Sciatic nerve (tissue), 2 donors: ENCODE measurements at places on chromosomes 4 and X.
A peak's percentile ranks its signal among the peaks of the same experiment; 100 is the strongest.

DNA sequence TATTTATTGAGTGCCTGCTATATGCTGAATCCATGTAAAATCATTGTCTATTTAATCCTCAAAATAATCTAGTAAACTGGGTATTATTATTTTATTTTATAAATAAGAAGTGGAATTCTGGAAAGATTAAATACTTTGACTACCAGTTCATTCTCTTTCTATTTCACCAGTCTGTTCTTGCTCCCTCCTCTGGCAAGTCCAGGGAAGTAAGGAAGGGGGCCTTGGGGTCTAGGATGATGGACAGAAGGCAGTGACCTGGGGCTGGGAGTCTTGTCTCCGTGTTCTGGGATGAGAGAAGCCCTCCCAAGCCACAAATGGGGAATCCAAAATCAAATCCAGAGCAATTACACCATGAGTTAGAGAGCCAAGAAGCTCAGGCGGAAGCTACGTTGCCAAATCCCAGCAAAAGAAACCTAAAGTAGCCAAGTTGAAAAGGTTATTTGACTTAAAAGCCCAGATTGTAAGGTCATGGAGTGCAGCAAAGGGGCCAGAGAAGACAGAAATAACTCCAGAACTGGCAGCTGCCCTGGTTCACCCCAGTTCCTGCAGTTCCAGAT lies 28.3 kb upstream of the PARM1 start:
- DNase-seq: no peak

DNA sequence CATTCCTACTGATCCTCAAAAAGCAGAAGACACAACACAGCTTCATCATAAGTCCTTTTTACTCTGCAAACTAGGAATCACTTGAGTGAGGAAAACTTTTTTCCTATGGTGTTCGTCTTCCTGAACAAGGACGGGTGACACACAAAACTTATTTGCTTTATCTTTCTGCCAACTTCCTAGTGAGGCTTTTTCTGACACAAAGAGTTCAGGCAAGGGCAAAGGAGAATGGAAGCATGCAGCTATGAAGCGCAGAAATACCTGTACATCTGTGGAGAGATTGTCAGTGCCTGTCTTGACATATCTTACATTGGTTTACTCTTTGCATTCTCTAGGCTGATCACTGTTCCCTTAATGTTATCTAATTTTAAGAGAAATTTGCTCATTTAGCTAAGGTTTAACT lies 548.0 kb upstream of the IGFBP7 start:
- no peak for DNase-seq

DNA sequence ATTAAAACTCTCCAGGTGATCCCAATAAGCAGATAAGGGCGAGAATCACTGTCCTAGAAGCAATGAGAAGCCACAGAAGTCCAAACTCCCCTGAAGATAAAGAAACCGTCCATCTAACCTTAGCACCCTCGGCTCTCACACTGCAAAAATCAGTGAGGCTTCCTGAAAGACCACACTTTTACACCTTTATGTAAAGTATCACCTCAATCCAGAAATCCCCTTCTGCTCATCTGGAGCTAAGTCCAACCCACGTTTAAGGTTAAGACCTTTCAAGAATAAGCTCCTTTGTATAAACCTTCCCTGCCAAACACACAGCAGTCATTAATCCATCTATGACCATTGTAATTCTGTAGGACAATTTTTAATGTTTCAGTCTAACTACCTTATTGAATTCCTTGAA lies 41.7 kb downstream of the LIN54 start:
- DNase-seq: no peak

DNA sequence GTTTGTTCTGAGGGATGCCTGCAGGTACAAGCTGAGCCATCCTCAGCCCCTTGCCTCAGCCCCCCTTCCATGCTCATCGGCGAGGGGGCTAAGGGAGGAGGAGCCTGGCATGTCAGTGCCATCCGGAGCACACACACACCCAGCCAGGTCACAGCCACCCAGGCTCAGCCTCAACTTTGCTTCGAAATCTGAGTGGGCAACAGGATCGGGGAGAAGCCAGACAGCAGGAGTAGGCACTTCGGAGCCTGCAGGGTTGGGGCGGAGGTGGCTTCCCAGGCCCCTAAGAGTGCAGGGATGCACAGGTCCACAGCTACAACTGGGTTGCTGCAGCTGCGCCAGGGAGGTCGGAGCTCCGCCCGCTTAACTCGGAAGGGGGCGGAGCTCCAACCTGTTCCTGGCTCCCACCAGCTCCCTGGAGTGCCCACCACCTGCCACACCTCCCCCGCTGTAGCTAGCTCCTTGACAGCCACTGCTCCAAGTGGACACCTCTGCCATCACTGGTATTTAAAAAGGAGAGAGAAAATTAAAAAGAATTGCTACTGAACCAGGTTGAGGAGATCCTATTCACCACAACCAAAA lies 192.9 kb upstream of the GALNT7 start:
- no peak for DNase-seq

DNA sequence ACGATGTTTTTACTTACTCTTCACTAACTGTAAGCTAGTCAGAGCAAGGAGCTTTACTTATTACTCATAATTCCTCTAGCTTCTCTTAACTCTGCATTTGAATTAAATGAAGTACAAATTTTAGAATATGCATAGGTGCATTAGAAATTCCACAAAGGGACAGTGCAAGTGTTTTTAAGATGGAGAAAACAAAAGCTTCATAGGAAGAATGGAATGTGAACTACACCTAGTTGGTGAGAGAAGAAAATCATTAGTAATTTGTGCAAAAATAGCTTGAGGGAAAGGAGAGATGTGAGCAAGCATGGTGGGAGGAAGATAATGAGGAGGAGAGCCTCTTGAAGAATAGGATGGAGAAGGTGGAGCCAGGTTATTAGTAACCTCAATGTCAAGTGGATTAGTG lies 77.5 kb upstream of the SMARCA5 start:
- DNase-seq: no peak

DNA sequence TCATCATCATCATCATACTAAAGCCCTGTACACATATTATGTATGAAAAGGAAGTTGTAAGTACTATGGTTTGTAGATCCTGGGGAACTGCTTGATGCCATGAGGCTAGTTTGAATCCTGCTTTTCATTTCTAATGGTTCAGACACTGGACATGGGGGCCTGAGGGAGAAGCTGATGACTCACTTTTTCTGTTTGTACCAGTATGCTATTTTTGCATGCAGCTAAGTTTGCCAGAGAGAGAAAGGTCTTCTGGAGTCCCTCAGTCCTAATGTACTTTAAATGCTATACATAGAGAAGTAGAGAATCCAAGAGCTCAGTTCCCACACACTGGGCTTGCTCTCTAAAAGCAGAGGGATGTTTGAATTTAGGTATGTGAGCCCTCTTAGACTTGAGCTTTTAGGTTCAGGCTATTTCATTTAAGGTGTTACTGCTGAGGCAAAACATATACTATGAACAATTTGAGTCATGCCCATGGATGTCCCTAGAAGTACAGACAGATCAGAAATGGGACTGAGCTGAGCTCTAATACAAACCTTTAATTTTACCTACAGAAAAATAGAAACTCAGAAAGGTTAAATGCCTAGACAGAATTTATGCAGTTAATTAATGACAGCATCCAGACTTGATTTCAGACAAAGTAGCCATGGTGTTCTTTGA lies 17.6 kb upstream of the HS3ST1 start:
- no peak for DNase-seq

DNA sequence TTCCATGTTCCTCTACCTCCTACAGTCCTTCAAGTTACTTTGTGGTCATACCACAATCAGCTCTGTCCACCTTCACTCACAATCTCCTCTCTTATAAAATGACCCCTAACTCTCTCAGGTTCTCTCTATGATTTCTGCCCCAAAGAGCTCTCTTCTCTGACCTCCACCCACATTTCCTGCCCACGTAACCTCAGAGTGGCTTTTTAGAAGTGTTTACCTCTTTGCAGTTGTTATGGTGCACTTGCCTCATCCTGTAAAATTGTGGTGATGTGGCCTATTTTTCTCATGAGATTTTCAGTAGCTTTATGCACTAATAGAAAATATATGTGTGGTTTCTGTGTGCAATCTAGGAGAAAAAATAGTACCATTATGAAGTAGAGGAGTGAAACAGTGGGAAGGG lies 215.8 kb downstream of the PACRGL start:
- DNase-seq: no peak

DNA sequence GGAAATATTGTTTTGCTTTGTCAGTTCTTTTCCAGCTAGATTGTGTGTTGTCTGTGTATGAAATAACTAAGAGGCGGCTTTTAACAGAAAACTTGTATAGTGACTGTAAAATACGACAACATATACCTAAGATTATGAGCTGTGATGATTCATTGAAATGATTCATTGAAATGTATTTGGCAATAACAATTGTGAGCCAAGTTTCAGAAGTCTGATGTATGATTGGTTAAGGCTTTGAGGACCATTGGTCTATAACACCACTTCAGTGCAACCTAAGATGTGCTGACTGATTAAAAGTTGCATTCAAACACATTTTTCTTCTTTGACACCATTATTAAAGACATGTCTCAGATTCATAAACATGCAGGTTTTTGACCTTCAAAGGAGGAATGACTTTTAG lies 76.6 kb downstream of the PTPN13 start:
- DNase-seq: no peak

DNA sequence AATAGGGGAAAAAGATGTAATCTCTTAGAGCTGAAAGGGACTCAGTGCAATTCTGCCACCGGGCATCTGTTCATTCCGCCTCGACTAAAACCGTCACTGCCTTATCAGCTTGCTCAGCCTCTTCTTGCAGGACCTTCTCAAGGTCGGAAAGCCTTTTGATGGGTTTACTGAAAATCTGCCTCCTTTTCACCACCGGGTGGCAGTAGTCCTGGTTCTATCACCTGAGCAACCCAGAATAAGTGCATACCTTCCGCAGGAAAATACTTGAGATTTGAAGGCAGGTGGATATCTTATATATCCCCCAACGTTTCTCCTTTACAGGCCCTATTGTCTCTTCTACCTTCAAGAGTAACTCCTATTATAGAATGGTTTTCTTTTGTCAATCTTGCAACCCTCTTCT lies 103.4 kb upstream of the PAK3 start:
- DNase-seq: no peak

GRCh38 chrX:48573690-48574269 lies 504 bp upstream of the RBM3 start:
- peak; percentile 75 for DNase-seq

- DNase-seq: peak; percentile 84
Observed at GRCh38 chr4:18020671-18021469, 685 bp downstream of the LCORL start.

- no peak for DNase-seq
Observed at GRCh38 chrX:118565853-118566252, 70.2 kb downstream of the DOCK11 start.

DNA sequence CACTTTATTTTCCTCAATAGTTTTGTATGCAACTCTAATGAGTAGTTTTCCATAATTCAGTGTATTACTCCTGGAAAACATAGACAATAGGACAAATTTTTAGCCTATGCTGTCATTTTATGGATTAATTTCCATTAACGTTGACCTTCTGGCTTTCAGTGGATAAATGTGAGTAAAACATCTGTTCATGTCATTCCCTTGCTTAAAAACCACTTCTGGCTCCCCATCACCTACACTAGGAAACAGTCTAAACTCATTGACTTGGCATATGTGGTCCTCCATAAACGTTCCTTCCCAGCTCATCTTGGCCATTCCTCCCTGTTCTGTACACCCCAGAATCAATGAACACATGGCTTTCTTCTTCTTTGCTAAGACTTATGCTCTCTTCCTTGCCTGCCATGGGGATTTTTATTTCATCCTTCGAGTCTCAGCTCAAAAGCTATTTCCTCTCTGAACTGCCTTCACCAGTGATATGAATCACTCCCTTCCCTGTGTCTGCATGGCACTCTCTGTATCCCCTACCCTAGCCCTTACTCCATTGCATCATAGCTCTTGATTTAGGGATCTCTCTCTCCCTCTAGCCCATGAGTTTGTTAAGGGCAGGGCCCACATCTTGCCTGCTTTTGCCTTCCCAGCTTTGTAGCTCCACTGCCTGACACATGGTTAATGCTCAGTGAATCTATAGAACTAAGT lies 34.8 kb downstream of the DOCK11 start:
- no peak for DNase-seq

DNA sequence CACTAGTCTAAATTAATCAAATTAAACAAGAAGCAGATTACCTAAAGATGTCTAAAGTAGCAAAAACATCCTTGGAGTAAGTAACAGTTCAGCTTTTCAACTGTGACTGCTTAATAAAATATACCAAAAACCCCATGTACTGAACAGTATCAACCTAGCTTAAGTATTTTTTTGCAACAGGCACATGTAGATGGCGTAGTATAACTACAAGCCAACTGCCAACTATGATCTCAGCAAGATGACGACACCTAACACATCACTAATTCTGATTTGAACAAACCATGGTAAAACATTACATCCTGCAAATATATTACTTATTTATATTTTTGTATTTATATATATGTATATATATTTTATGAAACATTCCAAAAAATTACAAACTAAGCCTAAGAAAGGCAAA lies 24.5 kb downstream of the DHX15 start:
- no peak for DNase-seq

DNA sequence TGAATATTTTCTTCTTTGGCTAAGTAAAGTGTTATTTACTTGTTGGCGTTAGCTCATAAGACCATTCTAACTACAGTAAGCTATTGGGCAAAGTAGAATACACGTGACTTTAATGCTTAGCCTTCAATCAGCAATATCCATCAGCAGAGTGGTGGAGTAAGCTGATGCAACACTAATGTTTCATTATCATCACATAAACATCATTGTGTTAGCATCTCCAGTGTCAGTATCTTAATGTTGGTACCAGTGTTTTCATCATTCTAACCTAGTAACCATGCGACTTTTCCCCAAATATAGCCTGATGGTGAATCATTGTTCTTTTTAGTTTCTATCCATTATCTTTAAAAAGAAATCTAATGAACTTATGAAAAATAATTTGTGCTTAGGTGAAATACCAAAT lies 48.5 kb downstream of the APOOL start:
- no peak for DNase-seq

DNA sequence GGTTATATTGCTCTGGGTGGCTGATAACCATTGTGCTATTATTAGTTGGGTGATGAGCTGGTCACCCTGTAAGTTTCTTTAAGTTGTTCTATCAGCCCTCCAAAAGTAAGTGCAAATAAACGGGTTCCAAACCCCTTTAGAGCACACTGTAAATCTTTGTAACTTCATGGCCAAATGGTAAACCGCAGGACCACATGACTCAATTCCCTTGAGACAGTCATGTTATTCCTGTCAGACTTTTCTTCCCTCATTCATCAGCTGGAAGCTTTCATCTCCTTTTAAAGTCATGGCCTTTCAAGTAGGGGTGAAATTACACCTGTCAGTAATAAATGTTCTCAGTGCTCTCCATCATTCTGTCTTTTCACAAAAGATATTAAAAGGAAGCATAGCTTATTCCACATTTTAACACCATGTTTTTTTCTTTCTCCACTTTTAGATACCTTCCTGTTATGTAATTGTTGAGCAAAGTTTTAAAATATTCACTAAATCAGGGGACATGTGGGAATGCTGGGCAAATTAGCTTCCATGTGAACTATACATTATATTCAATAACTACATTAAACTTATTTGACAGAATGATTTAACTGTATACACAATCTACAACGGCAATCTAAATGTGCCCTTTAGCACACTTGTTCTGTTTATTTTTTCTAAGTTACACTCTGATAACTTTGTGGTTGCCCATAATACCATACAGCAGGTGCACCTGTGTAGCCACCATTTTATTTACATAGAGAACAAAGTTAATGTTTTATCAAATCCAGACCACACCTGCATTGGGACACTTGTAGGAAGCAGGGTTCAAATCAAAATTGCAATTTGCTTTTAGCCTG lies 275.5 kb downstream of the CFAP299 start:
- no peak for DNase-seq
